Articular chondrocyte of knee joint (primary cell): ENCODE measurements at places on chromosomes 5 and 9. TPM values are rescaled to one million over a fixed set of nuclear protein-coding genes. Genes with fewer than 3 reads are reported as not detected.

Gene HMGCR
- total RNA-seq = 53.3 and 57.5 TPM in 2 replicates

Gene YIPF5
- total RNA-seq = 126 and 133 TPM in 2 replicates

Gene TCF7
- 0.78 and 1.8 TPM in 2 replicates for total RNA-seq

Gene TGFBI
- 1,753 and 2,703 TPM in 2 replicates for total RNA-seq

Gene ADAMTS19
- total RNA-seq = under 0.01 TPM in 1 of 2 replicates, not detected in the other

Gene TMEM171
- 3.8 and 6.6 TPM in 2 replicates for total RNA-seq

Gene BHMT2
- total RNA-seq = 14.9 TPM in 2 replicates

Gene TLX3
- total RNA-seq = not detected in 2 replicates

Gene CCDC187
- under 0.01 and 0.11 TPM in 2 replicates for total RNA-seq

Gene ZFYVE16
- total RNA-seq = 42.8 and 48.5 TPM in 2 replicates

Gene ZNF883
- total RNA-seq = 10.3 and 16.1 TPM in 2 replicates

Gene PDCD1LG2
- total RNA-seq = 8.9 and 9.1 TPM in 2 replicates

Gene DENND4C
- 76.8 and 77.9 TPM in 2 replicates for total RNA-seq

Gene FREM1
- total RNA-seq = 0.13 and 0.22 TPM in 2 replicates

Gene THBS4
- total RNA-seq = 1.0 and 2.3 TPM in 2 replicates

Gene BAAT
- total RNA-seq = not detected in 2 replicates

Gene WDR41
- total RNA-seq = 107 and 133 TPM in 2 replicates

Gene AGXT2
- total RNA-seq = not detected in 2 replicates

Gene LECT2
- total RNA-seq = not detected in 2 replicates

Gene TNC
- total RNA-seq = 1,433 and 1,460 TPM in 2 replicates

Gene SLC4A9
- total RNA-seq = not detected in 2 replicates

Gene NDUFB6
- 43.6 and 48.0 TPM in 2 replicates for total RNA-seq

Gene SLC36A2
- not detected in 2 replicates for total RNA-seq

Gene TRAF2
- 6.3 and 9.2 TPM in 2 replicates for total RNA-seq

Gene TRAF1
- 5.2 and 7.6 TPM in 2 replicates for total RNA-seq

Gene LNPEP
- total RNA-seq = 67.6 and 68.0 TPM in 2 replicates

Gene TMEM38B
- total RNA-seq = 20.2 and 20.8 TPM in 2 replicates

Gene FOXD4L6
- 0.13 TPM in 1 of 2 replicates, not detected in the other for total RNA-seq

Gene PKD2L2
- total RNA-seq = 0.13 TPM in 1 of 2 replicates, not detected in the other

Gene GARIN3
- not detected in 2 replicates for total RNA-seq

Gene SNCB
- total RNA-seq = not detected in 2 replicates

Gene PLAC8L1
- not detected in 2 replicates for total RNA-seq

Gene FAM169A
- total RNA-seq = 0.39 and 0.76 TPM in 2 replicates

Gene COL5A1
- 401 and 437 TPM in 2 replicates for total RNA-seq

Gene SPINK4
- total RNA-seq = not detected in 2 replicates

Gene SV2C
- total RNA-seq = not detected in 2 replicates

Gene SQSTM1
- 628 and 739 TPM in 2 replicates for total RNA-seq

Gene HTR1A
- total RNA-seq = not detected in 2 replicates

Gene LHX2
- 0.39 and 1.2 TPM in 2 replicates for total RNA-seq

Gene RNF183
- total RNA-seq = not detected in 2 replicates

Gene GABBR2
- total RNA-seq = 0.11 TPM in 1 of 2 replicates, not detected in the other

Gene PSAT1
- total RNA-seq = 97.1 and 132 TPM in 2 replicates

Gene SPATA31E1
- total RNA-seq = not detected in 2 replicates

Gene GPR150
- under 0.01 TPM in 1 of 2 replicates, not detected in the other for total RNA-seq

Gene ZNF454
- 2.5 and 3.0 TPM in 2 replicates for total RNA-seq

Gene SPATA31D4
- not detected in 2 replicates for total RNA-seq

Gene NR4A3
- 1.7 and 2.2 TPM in 2 replicates for total RNA-seq

Gene DAB2IP
- total RNA-seq = 18.7 and 19.1 TPM in 2 replicates

Gene CYSRT1
- 0.52 and 0.76 TPM in 2 replicates for total RNA-seq

Gene FAM151B
- total RNA-seq = 13.7 and 14.6 TPM in 2 replicates

Gene SH3RF2
- 10.1 and 11.9 TPM in 2 replicates for total RNA-seq

Gene ERCC6L2
- 87.0 and 87.8 TPM in 2 replicates for total RNA-seq

Gene STK10
- total RNA-seq = 24.3 and 28.0 TPM in 2 replicates
